ENCODE measurements at places on chromosomes 7 and 10.

GRCh38 chr7:112580717-112581435 is 100.1 kb downstream of the LSMEM1 start:
- DNase-seq = no peak

- DNase-seq = no peak
Measured at GRCh38 chr7:24318326-24318725, 34.3 kb downstream of the NPY start.

GRCh38 chr10:93716766-93717165 is 14.4 kb upstream of the FRA10AC1 start:
- DNase-seq = no peak

DNA sequence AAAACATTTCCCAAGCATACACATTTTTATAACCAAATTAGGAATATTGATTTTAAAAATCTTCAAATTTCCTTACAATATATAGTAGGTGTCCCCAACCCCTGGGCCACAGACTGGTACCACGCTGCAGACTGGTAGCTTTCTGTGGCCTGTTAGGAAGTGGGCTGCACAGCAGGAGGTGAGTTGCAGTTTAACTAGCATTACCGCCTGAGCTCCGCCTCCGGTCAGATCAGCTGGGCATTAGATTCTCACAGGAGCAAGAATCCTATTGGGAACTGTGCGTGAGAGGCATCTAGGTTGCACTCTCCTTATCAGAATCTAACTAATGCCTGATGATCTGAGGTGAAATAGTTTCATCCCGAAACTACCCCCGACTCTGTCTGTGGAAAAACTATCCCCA is 62.1 kb downstream of the ZWINT start:
- DNase-seq = no peak

- no peak for DNase-seq
Measured at GRCh38 chr7:75531359-75531821, 39.3 kb downstream of the SPDYE5 start.

GRCh38 chr7:66933469-66933868 is 12.4 kb downstream of the TMEM248 start:
- no peak for DNase-seq

GRCh38 chr7:151038951-151039849 is 9.1 kb upstream of the ASIC3 start:
- no peak for DNase-seq

- DNase-seq = no peak
Measured at GRCh38 chr7:81688622-81689411, 81.0 kb downstream of the HGF start.

DNA sequence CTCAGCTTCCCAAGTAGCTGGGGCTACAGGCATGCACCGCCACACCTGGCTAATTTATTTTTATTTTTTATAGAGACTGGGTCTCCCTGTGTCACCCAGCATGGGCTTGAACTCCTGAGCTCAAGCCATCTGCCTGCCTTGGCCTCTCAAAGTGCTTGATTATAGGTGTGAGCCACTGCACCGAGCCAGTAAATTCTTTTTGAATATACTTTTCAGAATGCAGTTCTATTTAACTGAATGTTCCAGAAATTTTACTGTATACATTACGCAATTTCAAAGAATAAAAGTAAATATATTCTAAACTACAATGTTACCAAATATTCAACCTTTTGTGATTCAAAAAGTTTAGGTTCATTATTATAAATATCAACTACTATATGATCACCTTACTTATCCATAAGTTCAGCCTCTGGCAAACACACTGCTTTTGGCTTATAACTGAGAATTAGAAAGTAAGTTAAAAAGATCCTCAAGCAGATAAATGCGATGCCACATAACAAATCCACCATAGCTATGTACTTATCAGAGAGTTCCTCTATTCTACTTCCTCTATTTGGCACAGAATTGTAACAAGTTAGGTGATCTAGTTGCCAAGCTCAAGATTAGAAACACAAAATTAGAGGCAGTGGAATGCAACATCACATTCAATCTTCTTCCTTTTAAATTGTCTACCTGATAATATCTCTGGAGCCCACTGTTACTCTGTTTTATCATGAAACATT is 118.2 kb downstream of the ANK3 start:
- DNase-seq = no peak

DNA sequence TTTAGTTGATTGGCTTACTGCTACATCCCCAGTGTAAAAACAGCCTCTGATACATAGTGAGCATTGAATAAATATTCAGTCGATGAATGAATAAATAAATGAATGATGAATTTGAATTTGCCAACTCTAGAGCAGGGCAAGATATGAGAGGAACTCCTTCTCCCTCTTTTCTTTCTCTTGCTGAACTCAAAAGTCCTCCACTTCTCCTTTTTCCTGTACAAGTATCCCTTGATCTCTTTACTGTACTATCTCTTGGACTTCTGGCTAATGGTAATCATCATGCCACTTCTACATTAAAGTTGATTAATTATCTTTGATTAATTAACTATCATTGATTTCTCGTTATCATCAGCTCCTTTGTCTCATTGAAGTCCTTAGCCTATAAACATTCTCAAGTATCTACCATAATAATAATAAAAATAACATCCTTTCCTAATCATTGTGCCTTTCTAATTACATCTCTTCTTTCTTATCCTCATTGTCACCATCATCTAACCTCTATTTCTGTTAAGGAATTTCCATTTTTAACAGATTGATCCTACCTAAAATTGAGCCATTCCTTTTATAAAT is 10.6 kb downstream of the CPED1 start:
- DNase-seq = no peak

GRCh38 chr7:157228864-157229422 is 90.2 kb downstream of the UBE3C start:
- DNase-seq = no peak

DNA sequence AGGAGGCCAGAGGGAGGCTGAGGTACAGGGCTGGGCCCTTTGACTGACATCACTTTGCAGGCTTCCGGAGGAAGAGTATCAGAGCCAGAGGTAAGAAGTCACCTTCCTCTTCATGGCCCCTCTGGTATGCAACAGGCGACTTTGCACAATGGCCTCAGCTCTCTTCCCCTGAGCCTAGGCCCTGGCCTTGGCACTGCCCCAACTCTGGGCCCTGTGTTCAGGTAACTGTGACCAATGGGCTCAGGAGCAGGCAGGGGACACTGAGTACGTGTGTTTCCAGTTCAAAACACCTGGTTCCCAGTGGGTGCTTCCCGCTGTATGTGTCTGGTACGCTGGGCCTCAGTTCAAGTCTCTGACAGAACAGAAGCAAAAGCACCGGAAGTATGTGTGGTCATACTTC is 12.1 kb upstream of the PAX2 start:
- DNase-seq = no peak

DNA sequence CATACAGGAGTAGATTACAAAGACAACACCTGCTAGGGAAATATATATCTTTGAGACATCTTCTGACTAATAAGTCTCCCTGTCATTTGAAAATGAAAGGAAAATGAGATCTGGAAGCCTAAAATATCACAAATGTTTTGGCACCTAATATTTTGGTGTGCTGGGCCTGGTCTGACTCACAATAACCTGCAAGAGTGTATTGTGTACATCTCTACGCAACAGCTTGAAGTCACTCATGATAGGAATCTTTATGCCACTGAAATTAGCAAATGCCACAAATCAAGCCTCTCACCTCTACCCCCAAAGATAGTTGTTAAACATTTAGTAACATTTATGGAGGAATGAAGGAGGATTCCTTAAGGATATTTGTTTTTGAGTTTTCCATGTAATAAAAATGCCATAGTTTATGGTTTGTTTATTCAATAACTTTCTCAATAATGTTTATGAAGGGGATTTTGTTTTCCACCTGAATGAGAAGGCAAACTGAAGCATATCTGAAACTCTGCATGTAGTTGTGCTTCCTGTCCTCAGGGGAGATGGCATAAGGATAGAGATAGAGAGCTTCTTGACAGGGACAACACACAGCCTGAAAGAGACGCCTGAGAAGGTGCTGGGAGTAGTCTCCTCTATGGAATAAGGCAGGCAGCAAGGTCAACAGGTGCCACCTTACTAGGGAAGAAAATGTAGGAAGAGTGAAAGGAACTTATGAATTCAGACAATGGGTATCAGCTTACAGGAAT is 197.4 kb downstream of the AHR start:
- DNase-seq = no peak

GRCh38 chr10:105514106-105514505 is 873.0 kb downstream of the SORCS3 start:
- DNase-seq = no peak

GRCh38 chr10:3902054-3902808 is 117.2 kb upstream of the KLF6 start:
- DNase-seq = no peak

GRCh38 chr10:75245354-75246250 is 9.8 kb upstream of the COMTD1 start:
- no peak for DNase-seq

DNA sequence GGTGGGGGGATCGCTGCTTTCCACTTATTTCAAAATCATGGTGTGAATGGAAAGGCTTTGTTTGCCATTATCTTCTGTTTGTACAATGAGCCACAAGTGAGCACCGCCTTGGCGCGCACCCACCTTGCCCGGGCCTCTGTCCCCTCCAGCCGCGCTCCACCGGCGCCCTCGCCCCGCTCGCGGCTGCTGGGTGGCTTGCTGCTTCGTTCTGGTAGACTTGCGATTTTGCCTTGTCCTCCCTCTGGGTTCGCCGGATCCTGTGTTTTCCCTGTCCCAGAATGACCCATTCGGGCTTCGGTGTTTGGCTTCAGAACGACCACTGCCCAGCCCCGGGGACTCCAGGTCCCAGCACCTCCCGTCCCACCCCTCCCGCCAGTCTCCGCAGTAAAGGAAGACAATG is 273.0 kb upstream of the BMPER start:
- no peak for DNase-seq

DNA sequence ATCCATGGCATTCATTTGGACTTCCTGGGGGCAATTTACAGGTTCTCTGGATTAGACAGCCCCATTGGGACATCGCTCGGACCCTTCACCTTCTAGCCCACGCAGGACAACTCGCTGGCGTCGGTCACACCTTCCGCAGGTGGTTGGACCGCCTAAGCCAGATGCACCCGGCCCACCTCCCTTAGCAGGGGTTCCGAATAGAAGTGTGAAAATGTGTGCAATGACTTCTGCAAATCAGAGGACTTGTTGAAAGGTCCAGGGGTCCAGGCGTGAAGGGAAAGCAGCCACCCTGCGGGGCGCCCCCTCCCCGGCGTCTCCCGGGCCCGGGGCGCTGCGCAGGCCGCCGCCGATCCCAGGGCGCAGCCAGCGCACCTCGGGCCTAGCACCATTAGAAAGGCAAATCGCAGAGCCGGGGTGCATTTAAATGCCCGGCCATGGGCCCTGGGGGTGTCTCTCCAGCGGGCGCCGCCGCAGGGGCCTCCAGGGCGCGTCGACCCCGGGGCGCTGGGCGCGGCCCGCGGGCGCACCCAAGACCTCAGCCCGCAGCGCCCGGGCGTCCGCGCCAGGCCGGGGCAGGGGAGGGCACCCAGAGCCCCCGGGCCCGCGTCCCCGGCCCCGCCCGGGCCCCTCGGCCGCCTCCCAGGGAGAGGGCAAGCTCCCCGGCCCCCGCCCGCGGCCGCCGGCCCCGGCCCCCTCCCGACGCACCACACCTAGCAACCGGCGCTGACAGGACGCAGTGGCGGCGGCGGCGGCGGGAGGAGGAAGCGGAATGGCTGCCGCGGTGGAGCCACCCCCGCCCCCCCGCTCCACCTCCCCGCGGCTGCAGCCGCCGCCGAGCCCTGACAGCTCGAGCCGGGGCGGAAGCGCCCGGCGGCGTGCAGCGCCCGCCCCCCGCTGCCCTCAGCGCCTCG is 1.2 kb downstream of the JAZF1 start:
- peak; percentile 44 for DNase-seq

DNA sequence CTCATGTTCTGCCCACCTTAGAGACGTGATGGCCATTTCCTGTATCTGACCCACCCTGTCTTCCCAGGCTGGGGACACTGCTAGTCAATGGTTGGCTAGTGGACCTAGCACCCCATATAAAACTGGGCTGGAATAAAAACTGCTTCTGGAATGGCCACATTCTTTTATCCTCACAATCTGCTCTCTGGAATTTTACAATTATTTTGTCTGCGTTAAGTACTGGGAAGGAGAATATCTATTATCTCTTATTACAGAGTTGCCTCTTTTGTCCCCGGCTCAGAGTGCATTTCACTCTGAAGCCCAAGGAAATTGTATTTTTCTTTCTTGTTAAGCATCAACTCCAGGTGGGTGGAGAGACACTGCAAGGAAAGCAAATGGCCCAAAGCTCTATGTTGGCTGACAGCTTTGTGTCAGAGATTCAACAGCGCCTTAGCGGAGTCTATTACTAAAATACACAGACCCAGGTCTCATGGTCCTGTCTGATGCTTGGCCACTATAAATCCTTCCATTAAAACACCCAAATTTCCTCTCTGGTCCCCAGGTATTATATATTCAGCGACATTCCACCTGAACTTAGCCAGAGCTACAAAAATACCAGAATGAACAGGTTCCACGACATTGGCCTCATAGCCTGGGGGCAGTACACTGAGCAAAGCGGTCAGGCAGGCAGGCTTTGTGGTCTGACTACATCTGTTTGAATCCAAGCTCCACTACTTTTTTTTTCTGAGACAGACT is 121.7 kb downstream of the PRPF18 start:
- DNase-seq = no peak

DNA sequence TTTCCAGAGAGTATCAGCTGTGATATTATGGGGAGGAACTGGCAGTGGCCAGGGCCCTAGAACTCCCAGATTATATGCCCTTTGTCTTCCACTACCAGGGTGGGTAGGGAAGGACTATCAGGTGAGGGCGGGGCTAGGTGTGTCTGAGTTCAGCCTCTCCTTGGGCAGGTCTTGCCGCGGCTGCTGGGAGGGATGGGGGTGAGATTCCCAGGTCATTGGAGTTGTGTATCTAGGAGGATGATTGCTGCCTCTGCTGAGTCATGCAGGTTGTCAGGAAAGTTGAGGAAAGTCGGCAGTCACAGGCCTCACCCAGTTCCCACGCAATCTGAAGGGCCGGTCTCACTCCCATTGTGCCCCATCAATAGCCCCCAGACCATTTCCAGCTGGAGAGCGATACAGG is 185.2 kb downstream of the DKK1 start:
- no peak for DNase-seq

GRCh38 chr7:12370249-12370648 is 33.4 kb downstream of the VWDE start:
- DNase-seq = no peak

- DNase-seq = no peak
Measured at GRCh38 chr7:113799896-113800295, 118.9 kb downstream of the PPP1R3A start.

- DNase-seq = no peak
Measured at GRCh38 chr7:147524726-147525250, 1065.8 kb upstream of the C7orf33 start.

GRCh38 chr7:7014827-7015595 is 167.3 kb upstream of the C1GALT1 start:
- DNase-seq = no peak

GRCh38 chr7:19016140-19016539 is 101.3 kb downstream of the TWIST1 start:
- no peak for DNase-seq

- DNase-seq = no peak
Measured at GRCh38 chr7:93025389-93025788, 92.4 kb downstream of the SAMD9 start.

GRCh38 chr7:87001214-87001613 is 58.2 kb downstream of the ELAPOR2 start:
- no peak for DNase-seq

- no peak for DNase-seq
Measured at GRCh38 chr10:118047157-118047719, 497 bp upstream of the RAB11FIP2 start.

- peak; percentile 44 for DNase-seq
Measured at GRCh38 chr7:134750083-134751062, 29.1 kb upstream of the CALD1 start.

Measured in stimulated activated CD4-positive, alpha-beta T cell treated with anti-CD3 and anti-CD28 coated beads, Interleukin-1b, Interleukin-23, amount 100 ng/mL, for 1 hour (primary cell).